Neural progenitor cell (in vitro differentiated cells): ENCODE measurements at places on chromosomes 5 and 9. TPM values are rescaled to one million over a fixed set of nuclear protein-coding genes. Genes with fewer than 3 reads are reported as not detected.

Gene ABLIM3
- total RNA-seq, result not detected in 2 replicates

Gene TMEM167A
- total RNA-seq, result 115 and 185 TPM in 2 replicates

Gene CAMK4
- total RNA-seq, result 3.3 and 5.0 TPM in 2 replicates

DNA sequence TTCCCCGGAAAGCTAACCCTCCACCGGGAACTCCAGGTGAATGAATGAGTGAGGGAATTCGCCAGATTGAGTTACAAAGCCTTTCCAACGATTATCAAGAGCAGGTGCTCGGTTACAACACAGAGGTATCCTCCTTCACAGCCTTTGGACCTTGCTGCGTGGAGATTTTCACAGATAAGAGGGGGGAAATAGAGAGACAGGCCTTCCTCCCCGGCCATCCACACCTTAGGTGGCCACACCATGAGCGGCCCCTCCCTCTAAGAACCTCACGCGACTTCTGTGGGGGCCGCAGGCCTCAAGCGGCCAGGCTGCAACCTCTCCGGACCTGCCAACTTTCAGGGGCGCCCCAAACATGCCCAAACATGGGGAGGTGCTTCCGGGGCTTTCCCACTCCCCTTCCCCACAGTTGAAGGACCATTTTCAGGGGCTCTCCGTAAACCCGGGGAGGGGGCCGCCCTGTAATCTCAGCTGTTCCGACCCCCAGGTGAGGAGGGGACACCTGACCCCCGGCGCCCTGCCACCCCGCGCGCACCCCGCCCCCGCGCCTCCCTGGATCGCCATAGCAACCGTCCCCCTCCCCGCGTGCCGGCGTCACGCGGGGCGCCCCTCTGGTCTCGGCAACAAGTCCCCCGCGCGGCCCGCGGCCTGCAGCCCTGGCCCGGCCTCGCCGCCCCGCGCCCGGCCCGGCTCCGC, 603 bp downstream of the DENND1A start:
- no peak overlapping the region for H3K27ac ChIP-seq
- no peaks in the 10 kb centered on the region for H3K27me3 ChIP-seq
- H3K4me1 ChIP-seq, result peaks cover 53% of the 10 kb centered on the region
- H3K4me3 ChIP-seq, result peak overlapping the region; percentile 76
- H3K36me3 ChIP-seq, result no peaks in the 10 kb centered on the region

DNA sequence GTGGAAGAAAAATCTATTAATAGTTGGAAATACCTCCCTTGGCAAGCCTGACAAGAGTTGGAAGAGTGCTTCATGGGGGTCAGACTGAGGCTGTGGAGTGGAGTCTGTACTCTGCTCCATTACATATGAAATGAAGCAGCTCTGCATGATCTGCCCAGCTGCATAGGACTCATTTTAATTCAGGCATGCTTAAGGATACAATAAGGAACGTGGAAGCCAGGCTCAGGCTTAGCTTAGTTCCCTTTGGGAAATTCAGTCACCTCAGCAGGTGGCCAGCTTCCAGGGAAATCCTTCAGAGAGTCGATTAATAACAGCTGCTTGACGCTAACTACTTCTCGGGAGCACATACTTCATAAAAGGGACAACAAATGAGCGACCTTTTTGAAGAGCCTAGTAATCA, 1672.9 kb upstream of the WWC1 start:
- H3K4me3 ChIP-seq, result no peak overlapping the region
- H3K27me3 ChIP-seq, result no peaks in the 10 kb centered on the region
- H3K4me1 ChIP-seq, result peaks cover 10% of the 10 kb centered on the region
- DNase-seq, result peak; percentile 87

GRCh38 chr5:143182901-143183820, 220.3 kb downstream of the NR3C1 start:
- no peaks in the 10 kb centered on the region for H3K4me1 ChIP-seq
- no peak overlapping the region for H3K27ac ChIP-seq

GRCh38 chr9:101326501-101326900, 58.3 kb downstream of the BAAT start:
- no peaks in the 10 kb centered on the region for H3K36me3 ChIP-seq
- no peak overlapping the region for H3K4me3 ChIP-seq
- no peak overlapping the region for H3K27ac ChIP-seq
- no peaks in the 10 kb centered on the region for H3K4me1 ChIP-seq
- H3K27me3 ChIP-seq, result no peaks in the 10 kb centered on the region
- DNase-seq, result no peak

DNA sequence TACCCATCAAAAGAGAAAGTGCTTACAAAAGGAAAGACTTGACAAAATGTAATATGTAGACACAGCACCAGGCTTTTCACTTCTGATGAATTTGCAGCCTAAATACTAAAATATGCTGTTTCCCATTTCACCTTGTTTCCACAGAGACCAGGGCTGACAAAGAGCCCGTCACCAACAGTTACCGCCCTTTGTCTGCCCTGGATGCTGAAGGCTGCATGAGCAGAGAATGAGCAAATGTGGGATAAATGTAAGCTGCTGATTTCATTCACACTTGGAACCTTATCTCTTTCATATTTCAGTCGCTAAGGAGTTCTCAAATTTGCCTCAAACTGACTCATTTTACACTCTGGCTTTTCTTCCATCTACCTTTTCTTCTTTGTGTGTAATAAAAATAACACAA, 213.9 kb downstream of the TMEM167A start:
- H3K27ac ChIP-seq, result no peak overlapping the region
- DNase-seq, result peak; percentile 34
- peaks cover 52% of the 10 kb centered on the region for H3K4me1 ChIP-seq

DNA sequence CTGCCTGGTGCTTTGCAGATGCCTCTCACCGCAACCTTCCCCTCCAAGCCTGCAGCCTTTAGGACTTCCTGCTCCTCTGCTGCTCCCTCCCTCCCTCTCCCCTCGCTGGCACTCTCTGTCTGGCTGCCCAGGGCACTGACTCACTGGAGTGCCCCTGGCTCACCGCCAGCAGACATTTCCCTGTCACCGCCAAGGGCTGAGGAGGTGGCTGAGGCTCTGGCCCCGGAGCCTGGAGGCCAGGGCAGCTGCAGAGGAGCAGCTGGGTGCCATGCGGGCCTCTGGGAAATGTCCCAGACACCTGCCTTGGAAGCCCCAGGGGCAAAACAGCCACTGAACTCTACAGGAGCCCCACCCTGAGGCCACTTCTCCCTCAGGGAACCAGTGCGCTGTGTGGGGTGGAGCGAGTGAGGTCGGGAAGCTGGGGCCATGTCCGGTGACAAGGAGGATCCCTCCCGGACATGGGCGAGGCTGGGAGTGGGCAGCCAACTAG, 53.4 kb downstream of the TENT4A start:
- no peak overlapping the region for H3K27ac ChIP-seq
- no peaks in the 10 kb centered on the region for H3K27me3 ChIP-seq
- H3K4me3 ChIP-seq, result no peak overlapping the region
